Fibroblast of skin of right quadriceps (primary cell): ENCODE measurements at places on chromosomes 3 and 15.

- no peak for DNase-seq
Observed at GRCh38 chr3:106206613-106207012, 337.8 kb upstream of the CBLB start.

DNA sequence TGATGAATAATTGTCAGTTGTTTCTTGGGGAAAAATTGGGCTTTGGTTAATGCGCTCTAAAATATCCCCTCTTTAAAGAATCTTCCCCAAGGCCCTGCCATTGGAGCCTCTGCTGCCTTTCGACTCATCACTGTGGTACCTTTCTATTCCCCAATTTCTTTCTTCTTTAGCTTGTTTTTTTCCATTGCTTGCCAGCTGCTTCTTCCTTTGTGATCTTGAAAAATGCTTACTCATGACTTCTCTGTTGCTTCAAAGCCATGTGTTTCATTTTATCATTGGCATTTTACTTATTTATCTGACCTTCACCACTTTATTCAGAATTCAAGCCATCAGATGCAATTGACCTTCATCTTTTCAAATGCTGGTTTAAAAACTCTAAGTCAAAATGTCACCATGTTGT is 84.4 kb downstream of the SV2B start:
- DNase-seq: no peak

GRCh38 chr3:54131026-54131605 is 8.8 kb downstream of the CACNA2D3 start:
- no peak for DNase-seq

DNA sequence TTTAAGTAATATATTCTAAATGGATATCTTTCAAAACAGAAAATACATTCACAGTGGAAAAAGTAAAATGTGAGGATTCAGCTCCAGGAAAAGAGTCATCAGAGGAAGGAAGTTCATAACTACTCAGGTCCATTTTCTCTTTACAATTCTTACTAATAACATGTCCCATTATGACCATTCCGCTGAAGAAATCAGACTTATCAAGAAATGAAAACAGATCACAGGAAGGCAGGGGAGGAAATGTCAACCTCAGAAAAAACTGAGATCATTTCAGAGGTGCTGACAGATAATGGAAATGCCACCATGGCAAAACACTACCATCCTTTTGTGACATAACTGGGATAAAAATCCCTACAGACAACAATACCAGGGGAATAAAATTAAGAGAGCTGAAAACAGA is 139.5 kb downstream of the MAGI1 start:
- no peak for DNase-seq

- no peak for DNase-seq
Observed at GRCh38 chr3:31754575-31755278, 222.0 kb downstream of the STT3B start.

DNA sequence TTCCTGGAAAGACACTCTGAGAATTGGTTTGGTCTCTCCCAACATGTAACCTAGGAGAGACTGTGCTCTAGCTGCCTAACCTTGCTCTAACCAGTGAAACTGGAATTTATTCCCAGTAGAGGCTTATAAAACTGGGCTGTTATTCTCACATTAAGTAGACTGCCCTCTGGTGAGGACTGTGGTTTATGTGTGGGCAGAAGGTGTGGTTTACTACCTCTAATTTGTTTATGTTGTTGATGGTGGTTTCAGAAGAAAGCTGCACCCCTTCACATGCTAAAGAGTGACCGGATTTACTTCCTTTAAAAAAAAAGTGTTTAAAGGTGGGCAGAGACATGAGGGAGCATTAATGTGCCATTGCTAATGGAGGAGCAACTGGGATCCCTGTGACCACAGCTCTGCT is 273.2 kb downstream of the MECOM start:
- no peak for DNase-seq
